DMS 273 treated with DMSO at 0.1 percent for 48 hours (cell line): ENCODE measurements at places on chromosomes 1 and 21.

DNA sequence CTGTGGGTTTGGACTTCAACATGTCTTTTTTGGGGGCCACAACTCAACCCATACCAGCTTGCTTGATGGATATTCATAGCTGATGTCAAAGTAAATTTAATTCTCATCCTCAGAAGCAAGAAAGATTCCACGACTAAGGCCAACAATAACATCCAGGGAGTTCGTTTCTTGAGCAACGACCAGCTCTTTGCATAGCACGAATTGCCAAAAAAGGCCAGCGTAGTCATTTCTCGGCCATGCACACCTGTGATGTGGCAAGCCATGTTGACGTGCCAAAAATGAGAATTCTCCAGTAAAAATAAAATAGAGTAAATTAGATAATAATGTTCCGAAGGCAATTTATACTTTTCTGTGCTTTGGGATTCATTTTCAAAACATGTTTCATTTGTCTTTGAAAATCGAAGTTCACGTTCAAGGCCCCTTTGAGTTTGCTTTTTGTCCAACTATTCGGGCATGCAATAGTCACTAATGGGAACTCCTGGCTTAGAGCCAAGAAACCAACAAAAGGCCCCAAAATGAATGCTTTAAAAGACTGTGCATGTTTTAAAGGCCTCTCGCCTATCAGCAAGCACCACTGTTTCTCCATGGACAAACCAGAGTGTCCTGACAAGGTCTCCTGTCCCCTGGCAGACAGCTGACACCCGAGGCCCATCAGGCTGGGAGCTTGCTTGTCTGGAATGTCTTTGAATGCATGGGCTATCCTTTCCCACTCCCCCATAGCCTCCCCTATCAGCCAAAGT, 14.4 kb upstream of the IGSF5 start:
- no peak for DNase-seq

DNA sequence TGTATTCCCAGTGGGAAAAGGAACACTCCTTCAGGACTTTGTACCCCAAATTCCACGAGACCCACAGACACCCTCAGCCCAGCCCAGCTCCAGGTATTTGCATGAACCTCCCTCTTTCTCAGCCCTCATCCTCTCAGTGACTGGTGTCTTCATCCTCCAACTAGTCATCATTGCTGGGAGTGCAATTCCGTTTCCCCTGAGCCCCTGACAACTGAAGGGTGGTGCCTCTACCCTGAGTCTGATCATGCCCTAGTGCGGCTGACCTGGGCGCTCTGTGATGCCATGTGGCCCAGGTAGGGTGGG, 3.8 kb upstream of the ZNF692 start:
- DNase-seq = no peak

DNA sequence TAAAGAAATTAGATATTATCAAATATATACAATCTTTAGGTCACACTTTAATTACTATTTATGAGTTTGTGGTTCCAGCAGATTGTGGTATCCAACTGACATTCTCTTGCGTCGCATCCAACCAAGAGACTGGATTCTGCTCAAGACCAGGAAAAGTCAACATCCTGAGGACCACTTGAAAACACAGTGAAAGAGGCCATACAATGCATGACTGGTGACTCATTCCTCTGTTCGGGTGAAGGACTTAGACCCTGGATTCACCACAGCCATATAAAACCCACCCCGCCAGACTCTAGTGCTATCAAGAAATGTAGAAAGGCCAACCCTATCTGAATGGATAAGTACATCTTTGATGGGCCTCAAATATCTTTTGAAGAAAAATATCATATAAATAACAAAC, 14.5 kb upstream of the CFHR4 start:
- no peak for DNase-seq

DNA sequence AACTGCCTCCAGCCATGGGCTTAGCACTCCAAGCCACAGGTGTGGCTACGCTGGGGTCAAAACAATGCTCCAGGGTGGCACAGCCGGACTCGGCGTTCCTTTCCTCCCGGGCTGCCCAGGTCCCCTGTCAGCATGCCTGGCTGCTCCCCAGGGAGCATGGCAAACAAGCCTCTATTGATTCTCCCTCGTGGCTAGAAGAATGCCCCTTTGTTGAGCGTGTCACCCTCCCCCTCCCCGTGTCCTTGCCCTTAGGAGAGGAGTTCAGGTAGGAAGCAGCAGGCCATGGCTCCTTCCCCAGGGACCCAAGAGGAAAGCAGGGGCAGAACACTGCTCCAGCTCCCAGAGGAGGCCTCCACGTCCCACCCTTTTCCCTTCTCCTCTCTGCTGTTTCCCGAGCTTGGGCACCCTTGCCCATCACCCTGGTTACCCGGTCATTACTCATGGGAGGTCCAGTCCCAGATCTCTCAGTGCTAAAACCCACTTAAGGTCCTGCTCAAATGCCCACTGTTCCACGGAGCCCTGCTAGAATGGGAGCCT, 57.4 kb upstream of the CITED4 start:
- no peak for DNase-seq

GRCh38 chr1:169060919-169061639, 45.4 kb upstream of the ATP1B1 start:
- DNase-seq = no peak

DNA sequence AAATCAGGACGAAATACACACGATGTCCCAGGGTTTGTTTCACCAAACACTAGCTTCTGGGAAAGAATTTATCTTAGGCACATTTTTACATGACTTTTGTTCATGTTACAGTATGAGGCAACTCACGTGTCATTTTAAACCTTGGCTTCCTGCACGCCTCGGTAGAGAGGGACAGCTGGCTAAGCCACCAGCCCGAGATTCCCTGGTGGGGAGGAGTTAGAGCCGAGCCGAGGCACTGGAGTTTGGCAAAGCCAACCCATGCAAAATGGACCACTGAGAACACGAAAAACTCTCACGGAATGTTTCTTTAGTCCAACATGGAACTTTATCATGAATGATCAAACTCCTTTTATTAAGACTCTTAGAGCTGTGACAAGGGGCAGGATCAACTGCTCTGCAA, 240.0 kb downstream of the DYRK1A start:
- no peak for DNase-seq

DNA sequence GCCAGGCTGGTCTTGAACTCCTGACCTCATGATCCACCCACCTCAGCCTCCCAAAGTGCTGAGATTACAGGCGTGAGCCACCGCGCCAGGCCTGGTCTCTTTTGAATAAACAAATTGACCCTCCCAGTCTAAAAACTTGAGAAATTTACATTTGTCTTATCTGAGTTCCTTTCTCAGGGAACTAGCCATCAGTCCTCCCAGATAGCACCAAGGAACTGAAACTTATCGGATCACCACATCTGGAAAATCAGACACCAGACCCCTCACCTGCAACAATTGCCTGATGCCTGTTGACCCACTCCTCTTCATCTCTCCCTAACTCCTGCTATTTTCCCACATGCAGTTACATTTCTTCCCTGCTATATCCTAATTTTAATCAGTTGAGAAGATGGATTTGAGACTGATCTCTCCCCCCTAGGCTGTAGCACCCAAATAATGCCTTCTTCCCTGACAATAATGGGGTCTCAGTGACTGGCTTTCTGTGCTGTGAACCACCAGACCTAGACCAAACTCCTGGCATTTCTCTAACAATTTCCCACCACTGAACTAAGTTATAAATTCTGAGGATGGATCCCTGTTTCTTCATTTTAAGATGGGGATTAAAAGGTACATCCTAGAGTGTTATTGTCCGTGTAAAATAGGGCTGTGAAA, 951 bp upstream of the CBR1 start:
- no peak for DNase-seq

- no peak for DNase-seq
Measured at GRCh38 chr1:65279070-65279779, 30.1 kb upstream of the DNAJC6 start.

- DNase-seq = no peak
Measured at GRCh38 chr1:111221633-111222291, 5.8 kb upstream of the CHI3L2 start.

GRCh38 chr1:66383168-66383567, 150.8 kb upstream of the SGIP1 start:
- DNase-seq = no peak
